ENCODE measurements at places on chromosomes 7 and 10.

DNA sequence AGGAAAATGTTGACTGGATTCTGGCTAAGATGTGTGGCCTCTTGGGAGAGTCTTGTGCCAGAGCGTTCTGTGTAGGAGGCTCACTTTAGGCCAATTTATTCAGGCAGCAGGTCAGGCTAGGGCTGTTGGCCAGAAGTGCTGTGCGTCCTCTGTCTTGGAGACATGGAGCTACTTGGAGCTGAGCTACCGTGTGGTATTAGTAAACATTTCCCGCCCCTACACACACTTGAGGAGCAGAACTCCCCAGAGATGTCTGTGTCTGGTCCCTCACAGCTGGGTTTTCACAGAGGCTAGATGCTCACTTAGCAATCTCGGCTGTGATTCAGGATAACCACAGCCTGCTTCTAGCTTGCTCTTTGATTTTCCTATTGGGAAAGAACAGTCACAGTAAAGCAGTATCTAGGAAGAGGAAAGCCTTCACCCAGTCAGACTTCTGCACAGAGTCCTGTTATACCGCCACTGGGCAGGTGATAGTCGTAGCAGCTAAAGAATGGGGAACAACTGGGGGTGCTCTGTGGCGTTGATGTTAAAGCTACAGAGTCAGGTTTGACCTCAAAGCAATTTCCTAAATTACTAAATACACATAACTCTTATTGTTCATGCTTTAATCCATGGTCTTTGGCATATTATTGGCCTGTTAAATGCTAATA is 86.7 kb downstream of the MDFIC start:
- no peak for DNase-seq

- no peak for DNase-seq
Measured at GRCh38 chr10:18684416-18684815, 25.2 kb downstream of the ARL5B start.

GRCh38 chr7:3399858-3400257 is 98.8 kb downstream of the SDK1 start:
- no peak for DNase-seq

DNA sequence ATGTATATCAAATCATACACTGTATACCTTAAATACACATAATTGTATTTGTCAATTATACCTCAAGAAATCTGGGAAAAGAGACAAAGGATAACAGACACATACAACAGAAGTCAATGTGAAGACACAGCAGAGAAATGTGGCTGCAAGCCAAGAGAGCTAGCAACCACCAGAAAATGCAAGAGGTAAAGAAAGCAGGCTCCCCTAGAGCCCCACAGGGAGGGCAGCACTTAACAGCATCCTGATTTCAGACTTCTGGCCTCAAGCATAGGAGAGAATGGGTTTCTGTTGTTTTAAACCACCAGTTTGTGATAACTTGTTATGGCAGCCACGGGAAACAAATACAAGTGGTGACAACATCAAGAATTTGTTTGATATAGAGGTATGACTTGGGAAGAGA is 1197.2 kb downstream of the SORCS1 start:
- no peak for DNase-seq

- DNase-seq = no peak
Measured at GRCh38 chr7:12949060-12949931, 261.9 kb downstream of the ARL4A start.

DNA sequence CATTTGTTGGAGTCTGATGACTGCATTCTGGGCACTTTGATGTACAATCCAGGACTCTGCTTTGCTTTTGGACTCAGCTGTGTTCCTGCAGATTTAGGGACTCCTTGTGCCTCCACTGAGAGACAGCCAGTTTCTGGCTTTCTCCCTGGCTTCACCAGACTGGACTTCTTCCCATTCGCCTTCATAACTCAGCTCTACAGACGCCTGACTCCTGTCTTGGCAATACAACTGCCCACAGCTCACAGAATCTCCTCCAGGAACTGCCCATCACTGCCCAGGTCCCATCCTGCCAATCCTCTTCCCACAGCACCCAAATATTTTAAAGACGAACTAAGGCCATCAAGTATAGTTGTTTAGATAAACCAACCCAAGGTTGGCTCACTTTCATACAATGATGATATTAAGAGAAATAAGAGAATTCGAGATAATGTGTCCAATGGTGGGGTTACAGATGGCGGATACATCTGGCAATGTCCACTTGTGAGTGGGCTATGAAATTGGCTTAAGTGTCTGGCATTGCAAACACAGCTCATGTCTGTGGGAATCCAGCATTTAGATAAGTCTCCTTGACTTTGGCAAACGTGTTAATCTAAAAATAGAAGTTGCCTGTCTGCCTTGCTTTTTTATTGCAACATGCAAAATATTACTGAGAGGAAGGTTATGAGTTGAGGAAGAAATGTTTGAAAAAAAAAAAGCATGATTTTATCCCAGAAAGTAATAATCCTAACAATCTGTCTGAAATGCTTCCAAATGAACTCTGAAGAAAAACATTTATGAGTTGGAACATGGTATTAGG is 95.1 kb downstream of the ITGA8 start:
- DNase-seq = no peak

DNA sequence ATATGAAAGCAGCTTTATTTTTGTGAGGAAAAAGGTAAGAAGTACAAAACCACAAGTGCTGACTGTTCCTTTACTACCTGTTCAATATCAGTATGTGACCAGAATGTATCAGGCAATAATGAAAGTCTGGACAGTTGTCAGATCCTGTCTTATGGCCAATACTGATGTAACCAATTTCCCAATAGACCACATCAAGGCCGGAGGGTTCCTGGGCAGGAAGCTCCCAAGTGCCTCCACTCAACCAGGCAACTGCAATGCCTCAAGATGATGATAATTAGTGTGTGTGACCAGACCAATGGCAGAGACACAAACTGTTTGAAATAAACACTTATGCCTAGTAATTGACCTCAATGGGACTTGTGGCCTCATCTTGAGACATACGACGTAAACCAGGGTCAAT is 149.4 kb upstream of the ASAH2 start:
- no peak for DNase-seq

- DNase-seq = no peak
Measured at GRCh38 chr7:106521541-106521940, 139.4 kb downstream of the CCDC71L start.

DNA sequence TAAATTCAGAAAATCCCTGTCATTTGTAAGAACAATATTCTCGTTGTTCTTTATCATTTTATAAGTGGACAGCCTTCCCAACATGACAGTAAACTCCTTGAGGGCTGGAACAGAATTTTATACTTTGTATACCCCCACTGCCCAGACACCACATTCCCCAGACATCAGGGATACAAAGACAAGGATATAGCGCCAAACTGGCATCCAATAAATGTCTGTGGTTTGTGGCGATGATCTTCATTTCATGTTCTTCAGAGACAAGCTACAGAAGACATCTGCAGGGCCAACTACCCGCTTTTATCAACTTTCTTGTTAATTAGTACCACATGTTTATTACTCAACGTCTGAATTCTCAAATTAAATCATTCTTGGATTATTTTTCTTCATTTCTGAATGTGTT is 155.9 kb downstream of the ATE1 start:
- DNase-seq = no peak

DNA sequence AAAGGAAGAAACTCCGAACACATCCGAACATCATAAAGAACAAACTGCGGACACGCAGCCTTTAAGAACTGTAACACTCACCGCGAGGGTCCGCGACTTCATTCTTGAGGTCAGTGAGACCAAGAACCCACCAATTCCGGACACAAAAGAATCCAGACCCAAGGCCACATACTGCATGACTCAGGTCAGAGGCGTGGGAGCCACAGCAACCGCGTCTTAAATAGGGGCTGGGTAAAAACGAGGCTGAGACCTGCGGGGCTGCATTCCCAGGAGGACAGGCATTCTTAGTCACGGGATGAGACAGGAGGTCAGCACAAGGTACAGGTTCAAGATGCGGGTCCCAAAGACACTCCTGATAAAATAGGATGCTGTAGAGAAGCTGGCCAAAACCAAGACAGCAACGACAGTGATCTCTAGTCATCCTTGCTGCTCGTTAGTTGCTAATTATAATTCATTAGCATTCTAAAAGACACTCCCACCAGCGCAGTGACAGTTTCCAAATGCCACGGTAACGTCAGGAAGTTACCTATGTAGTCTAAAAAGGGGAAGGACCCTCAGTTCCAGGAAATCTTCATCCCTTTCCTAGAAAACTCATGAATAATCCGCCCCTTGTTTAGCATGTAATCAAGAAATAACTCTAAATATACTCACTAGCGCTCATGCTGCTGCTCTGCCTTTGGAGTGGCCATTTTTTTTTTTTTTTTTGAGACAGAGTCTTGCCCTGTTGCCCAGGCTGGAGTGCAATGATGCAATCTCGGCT is 19.3 kb downstream of the AP5Z1 start:
- no peak for DNase-seq

GRCh38 chr10:3754727-3755439 is 30.1 kb downstream of the KLF6 start:
- DNase-seq = no peak

- no peak for DNase-seq
Measured at GRCh38 chr7:42856605-42856987, 55.3 kb downstream of the C7orf25 start.

DNA sequence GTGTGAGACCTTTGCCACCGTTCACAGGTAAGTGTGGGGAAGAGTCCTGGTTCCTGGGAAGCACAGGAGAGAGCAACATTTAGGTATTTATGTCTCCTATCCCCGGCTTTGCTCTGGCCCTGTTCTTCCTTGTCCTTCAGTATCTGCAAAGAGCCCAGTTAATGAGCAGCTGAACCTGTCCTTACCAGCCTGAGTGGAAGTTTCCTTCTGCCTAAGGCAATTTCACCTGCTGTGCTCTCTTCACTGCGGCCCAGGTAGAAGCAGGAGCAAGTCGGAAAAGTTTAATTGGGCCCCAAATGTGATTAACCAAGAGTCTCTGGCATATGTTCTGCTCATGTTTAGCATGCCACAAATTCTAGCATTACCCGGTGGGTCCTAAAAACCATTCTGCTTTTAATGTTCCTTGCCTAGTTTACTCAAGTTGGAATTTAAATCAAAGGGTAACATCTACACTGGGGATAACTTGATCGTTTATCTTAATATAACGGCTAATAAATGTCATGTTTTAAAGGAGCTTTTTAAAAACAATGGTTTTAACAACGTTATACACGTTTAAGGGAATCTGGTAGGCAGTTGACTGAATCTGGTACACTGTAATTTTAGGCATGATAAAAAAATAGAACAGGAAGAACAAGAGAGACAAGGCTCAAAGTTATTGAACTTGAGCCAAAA is 817.1 kb downstream of the TYW1 start:
- no peak for DNase-seq

- no peak for DNase-seq
Measured at GRCh38 chr10:32065856-32066255, 9.6 kb upstream of the KIF5B start.

GRCh38 chr10:128859738-128860386 is 607.2 kb upstream of the MGMT start:
- DNase-seq = peak; percentile 34

GRCh38 chr10:129848696-129849451 is 115.2 kb downstream of the EBF3 start:
- DNase-seq = no peak

DNA sequence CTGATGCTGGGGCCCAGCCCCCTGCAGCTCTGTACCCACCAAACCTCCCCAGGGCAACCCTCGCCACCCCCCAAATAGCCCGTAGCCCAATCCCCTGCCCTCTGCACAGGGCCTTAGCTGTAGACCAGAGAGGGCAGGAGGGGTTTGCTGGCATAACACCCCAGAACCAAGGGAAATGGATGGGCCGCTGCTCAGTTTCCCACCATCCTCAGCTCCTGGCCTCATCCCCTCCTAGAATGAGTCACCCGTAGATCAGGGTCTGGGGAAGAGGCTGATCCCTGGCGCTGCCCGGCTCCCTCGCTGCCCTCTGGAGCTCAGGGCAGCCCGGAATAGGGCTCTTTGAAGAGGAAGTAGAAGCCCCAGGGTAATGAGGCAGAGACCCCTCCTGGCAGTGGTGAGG is 31.2 kb downstream of the LDB3 start:
- no peak for DNase-seq

DNA sequence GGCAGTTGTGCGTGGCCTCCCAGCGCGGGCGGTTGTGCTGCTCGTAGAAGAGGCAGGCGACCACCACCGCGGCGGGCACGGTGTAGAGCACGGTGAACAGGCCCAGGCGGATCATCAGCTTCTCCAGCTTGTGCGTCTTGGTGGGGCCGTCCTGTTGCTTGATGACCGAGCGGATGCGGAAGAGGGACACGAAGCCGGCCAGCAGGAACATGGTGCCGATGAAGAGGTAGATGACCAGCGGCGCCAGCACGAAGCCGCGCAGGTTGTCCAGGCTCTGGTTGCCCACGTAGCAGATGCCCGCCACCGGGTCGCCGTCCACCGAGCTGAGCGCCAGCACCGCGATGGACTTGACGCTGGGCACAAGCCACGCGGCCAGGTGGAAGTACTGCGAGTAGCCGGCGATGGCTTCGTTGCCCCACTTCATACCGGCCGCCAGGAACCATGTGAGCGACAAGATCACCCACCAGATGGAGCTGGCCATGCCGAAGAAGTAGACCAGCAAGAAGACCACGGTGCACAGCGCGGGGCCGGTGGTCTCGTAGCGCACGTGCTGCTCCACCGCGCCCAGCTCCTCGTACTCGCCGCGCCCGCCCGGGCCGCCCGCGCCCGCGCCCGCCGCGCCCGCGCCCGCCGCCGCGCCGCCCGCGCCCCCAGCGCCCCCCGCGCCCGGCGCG is 2.2 kb downstream of the FZD8 start:
- DNase-seq = no peak

DNA sequence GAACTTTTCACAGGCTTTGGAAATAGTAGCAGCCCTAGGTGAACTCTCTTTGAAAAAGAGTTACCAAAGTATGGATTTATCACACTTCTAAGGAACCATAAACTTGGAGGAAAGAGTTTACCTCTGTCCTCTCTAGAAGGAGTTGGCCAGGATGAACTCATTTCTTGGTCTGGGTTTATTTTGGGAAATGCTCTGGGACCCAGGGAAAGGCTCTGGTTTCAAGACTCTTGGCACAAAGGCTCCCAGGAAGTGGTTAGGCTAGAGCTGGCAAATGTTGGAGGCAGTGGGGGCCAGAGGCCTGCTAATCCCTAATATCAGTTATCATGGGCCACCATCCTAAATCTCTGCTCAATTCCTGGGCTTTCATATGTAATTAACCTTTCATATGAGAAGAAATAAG is 36.3 kb upstream of the CDK6 start:
- no peak for DNase-seq

DNA sequence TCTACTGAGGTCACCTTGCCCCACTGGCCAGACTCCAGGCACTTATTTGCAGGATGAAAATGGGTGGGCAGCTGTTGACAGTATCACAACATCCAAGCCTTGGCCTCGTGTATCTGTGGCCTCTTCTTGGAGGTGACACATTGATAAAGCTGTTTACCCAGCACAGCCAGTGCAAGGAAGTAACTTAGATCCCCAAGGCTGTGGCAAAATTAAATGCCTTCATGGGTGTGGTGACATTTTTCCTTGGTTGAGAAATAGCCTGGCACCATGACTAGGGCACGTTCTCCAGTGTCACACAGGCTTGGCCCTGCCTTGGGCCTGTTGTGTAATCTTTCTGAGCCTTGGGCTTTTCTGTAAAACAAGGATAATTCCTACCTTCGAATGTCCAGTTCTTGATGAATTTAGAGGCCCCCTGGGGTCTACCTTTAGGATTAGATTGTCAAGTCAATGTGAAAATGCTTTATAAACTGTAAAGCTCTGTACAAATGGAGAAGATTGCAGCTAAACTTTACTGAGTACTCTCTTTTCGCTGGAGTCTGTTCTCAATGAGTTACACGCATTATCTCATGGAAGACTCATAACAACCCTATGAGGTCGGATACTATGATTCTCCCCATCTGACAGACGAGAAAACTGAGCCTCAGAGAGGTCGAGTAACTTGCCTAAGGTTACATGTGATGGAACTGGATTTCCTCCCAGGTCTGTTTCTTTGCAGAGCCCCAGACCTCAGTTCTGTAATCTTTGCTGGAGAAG is 46.7 kb upstream of the LOXL4 start:
- DNase-seq = no peak

Measured in GM10248 (cell line).